Ammon's horn (tissue), 1 donor: ENCODE measurements at places on chromosomes 4 and X.

- DNase-seq, result no peak
Measured at GRCh38 chr4:1582227-1582626, 101.9 kb downstream of the FAM53A start.

- peak; percentile 95 for DNase-seq
Measured at GRCh38 chr4:143411527-143412419, 75.1 kb downstream of the GAB1 start.

DNA sequence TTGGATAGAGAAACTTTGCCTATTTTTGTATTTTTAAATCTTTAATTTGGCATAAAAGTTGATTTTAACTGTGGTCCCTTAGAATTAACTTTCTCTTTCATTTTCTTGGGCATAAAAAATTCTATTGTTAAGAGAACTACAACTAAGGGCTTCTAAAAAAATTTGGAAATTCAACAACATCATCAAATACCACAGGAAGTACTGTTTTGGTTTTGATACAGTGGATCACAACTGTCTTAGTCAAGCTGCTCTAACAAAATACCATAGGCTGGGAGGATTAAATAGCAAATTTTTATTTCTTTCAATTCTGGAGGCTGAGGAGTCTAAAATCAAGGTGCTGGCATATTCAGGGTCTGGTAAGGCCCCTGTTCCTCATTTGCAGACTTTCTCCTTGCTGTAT is 19.9 kb upstream of the NPFFR2 start:
- DNase-seq, result no peak

DNA sequence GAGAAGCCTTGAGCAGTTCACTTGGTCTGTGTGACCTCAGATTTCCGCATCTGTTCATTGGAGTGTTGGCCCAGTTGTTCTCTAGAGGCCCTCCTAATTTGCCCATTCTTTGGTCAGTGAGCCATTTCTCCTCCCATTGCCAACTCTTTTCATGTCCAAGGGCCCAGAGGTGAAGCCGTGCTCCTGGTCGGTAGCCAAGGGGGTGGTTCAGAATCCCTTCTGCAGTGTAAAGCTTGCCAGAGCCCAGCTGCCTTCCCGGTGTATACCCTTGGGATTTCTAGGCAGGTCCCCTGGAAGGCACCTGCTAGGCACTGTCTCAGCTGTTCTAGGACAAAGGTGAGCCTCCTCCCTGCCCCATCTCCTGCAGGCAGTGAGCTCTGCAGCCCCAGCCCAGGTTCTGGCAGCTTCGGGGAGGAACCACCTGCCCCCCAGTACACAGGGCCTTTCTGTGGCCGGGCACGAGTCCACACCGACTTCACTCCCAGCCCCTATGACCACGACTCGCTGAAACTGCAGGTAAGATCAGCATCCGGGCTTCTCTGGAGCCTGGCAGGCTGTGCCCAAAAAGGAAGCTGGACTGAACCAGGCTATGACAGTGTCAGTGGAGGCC is 12.3 kb downstream of the SASH3 start:
- DNase-seq, result no peak

GRCh38 chr4:156830351-156830750 is 141.2 kb downstream of the PDGFC start:
- no peak for DNase-seq

- DNase-seq, result no peak
Measured at GRCh38 chrX:136064661-136065043, 79.4 kb downstream of the SLC9A6 start.

DNA sequence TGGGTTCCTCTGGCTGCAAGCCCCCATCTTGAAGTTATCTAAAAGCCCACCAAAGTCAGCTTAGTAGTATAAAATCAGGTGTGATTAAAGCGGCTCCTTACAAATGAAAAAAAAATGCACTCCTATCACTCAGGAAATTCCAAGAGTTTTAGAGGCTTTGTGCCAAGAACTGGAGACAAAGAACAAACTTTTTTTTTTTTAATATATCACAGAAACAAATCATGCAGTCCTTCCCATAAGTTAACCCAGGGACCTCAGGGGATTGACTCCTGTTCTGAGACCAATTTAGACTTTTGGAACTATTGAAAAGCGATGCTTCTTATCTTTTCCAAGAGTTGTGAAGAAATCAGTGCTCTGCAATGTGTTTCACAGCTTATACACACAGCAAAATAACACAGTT is 53.6 kb downstream of the HHIP start:
- no peak for DNase-seq

GRCh38 chr4:92266521-92266920 is 37.2 kb upstream of the GRID2 start:
- no peak for DNase-seq

DNA sequence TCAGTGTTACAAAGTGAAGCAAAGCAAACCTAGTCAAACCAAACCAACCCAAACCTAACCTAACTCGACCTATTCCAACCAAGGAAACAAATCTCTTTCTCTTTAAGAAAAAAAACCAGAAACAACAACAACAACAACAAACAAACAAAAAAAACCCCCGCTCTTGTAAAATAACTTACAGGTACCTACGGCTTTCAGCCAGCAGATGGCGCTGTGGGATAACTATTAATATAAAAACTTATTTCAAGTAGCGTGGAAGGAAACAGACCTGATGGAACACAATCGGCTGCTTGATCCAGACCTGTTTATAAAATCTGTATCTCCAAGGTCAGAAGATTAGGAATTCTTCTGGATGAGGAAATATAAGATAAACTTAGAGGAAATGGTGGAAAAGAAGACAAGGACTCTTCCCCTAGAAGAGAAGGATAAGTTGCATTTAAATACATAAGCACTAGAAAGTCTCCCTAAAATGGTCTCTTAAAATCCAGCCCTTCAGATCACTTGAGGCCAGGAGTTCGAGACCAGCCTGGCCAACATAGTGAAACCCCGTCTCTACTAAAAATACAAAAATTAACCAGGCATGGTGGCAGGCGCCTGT is 34.4 kb upstream of the CDKL5 start:
- peak; percentile 43 for DNase-seq

DNA sequence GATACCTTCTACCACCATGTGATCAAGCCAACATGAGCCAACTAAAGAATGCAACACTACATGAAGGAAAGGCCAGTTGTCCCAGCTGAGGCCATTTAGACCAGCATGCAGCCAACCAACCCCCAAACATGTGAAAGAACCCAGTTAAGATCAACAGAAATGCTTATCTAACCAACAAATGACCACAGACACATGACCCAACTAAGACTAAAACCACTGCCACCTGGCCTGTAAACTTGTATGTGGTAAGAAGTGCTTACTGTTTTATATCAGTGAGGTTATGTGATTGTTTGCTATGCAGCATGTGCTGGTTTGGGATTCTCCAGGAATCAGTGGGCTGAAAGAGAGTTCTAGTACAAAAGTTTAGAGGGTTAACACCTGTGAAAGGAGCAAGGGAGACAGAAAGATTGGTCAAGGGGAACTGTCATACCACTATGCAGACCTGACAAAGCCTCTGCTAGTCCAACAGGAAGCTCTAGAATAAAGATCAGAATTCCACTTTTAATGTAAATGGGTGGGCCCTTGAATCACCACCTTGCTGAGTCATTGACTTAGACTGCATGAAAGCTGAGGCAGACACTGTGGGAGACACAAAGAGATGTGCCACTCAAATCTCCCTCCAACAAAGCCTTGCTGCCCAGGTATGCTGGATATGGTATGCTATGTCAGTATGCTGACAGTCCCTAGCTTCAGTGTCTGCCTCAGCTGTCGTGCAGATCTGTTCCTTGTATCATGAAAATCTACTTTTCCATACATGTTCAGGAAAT is 6.1 kb upstream of the SH3D19 start:
- DNase-seq, result no peak

DNA sequence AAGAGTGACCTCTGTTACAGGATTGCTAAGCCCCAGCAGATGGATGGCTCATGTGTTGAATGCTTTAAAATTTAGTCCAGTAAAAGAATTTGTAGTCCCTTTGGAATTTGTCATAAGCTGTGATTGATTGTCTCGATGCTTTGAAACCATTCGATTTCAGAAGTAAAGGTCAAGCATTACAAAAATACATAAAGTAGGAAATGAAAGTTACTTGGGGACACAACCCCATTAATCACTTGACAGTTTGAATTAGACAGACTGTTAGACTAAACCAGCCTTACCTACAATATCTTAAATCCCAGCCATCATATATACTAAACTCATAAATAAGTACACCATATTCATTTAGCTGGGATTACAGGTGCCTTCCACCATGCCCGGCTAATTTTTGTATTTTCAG is 6.6 kb downstream of the REST start:
- DNase-seq, result no peak

GRCh38 chr4:165319030-165319429 is 8.4 kb upstream of the MSMO1 start:
- DNase-seq, result no peak

- DNase-seq, result no peak
Measured at GRCh38 chr4:78379991-78380729, 171.4 kb upstream of the ANXA3 start.

DNA sequence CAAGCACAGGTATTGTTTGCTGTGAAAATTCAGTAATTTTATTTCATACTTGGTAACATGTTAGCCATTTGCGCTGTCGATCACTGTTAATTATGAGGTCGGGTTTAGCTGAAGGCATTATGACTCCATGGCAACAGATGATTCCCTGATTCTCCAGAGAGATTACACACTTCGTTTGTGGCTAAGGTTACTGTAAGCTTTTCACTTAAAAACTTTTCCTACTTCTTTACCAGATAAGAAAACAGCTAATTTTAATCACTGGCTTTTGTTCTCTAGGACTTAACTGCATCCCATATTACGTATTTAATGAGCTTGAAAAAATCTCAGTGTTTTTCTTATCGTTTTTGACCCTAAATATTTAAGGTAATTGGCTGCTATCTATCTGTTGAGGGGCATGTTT is 2.1 kb downstream of the GSTCD start:
- no peak for DNase-seq

- DNase-seq, result peak; percentile 15
Measured at GRCh38 chr4:110361921-110362320, 114.0 kb upstream of the ENPEP start.

GRCh38 chr4:89356086-89356485 is 48.5 kb upstream of the GPRIN3 start:
- no peak for DNase-seq

GRCh38 chr4:119977076-119977940 is 89.3 kb downstream of the MAD2L1 start:
- DNase-seq, result no peak

GRCh38 chr4:77798385-77798784 is 20.8 kb downstream of the CNOT6L start:
- no peak for DNase-seq
